Activated CD8-positive, alpha-beta T cell treated with anti-CD3 and anti-CD28 coated beads for 36 hours (primary cell): ENCODE measurements at places on chromosomes 12 and 14. TPM values are rescaled to one million over a fixed set of nuclear protein-coding genes. Genes with fewer than 3 reads are reported as not detected.

The ZNF84 gene
- 24.1 TPM for total RNA-seq

The SMOC1 gene
- not detected for total RNA-seq

The PIWIL1 gene
- total RNA-seq: not detected

The CCDC175 gene
- not detected for total RNA-seq

The HVCN1 gene
- 23.0 TPM for total RNA-seq
